ENCODE measurements at places on chromosomes 12 and 14.

DNA sequence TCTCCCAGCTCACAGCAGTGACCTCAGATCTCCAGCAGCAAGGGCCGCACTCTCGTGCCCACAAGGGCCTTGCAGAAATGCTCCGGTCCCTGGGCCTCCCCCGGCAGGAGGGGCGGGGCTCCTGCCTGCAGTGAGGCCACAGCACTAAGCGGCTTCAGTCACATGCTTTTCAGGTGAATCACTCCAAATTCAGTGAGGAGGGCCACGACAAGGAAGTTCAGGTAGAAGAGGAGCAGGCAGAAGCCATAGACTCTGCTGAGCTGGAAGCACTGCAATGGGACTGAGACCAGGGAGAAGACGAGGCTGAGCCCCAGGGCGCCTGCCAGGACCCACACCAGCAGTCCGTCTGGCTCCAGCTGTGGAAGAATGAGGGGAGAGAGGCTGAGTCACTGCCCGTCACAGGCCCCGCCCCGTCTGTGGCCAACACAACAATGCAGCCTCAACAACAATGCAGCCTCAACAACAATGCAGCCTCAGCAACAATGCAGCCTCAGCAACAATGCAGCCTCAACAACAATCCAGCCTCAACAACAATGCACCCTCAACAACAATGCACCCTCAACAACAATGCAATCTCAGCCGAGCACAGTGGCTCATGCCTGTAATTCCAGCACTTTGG is 35.2 kb downstream of the SLC8B1 start:
- no peak for DNase-seq

DNA sequence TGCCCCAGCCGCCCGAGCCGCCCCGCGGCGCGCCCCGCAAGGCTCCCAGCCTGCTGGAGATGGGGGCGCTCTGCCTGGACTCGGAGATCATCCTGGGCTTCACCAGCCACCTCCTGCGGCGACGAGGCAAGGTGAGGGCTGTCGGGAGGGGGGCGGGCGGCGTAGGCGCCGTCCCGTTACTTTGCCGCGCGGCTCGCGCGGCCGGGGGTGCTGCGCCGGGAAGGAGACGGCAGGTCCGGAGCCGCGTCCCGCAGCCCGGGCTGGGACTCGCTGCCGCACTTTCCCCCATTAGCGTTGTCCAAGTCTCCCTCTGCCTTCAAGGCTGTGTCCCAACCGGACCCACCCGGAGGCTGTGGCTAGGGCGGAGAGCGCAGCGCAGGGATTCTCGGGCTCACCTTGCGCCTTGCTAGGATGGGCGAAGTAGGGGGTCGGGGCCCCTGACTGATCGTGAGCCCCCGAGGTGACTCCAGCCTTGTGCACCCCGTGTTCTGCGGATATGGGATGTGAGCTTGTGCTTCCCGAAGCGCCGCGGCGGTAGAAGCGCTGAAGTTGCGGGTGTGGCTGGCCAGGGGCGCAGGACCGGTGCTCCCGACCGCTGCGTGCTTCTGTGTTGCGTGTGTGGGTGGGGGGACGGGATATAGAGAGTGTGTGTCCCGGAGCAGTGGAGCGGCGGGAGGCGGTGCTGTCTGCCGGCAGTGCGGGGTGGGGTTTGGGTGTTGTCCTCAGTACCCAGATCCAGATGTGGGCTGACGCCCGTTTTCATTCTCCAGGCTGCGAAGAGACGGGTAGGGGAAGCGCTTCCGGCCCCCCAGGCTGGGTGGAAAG is 1.7 kb upstream of the KIF26A start:
- no peak for DNase-seq

GRCh38 chr12:40001406-40001805 is 104.5 kb downstream of the SLC2A13 start:
- DNase-seq: no peak

GRCh38 chr12:68163560-68164081 is 4.1 kb upstream of the IFNG start:
- no peak for DNase-seq

DNA sequence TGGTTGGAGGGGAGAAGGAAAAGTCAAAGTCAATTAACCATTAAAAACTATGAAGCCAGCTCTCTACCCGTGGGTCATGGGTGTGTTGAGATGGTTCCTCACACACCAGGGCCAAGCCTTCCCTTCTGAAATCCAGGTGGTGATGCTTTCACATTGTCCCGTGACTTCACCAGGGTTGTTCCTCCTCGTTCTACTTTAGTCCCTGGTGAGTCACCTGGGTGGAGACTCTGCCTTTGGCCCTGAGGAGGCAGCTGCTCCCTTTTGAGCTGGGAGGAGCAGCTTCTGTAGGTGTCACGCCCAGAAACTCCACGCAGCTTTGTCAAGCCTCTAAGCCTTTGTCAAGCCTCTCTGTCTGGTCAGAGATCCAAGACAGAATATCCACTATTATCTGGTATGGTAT is 348.3 kb downstream of the BMP4 start:
- no peak for DNase-seq

DNA sequence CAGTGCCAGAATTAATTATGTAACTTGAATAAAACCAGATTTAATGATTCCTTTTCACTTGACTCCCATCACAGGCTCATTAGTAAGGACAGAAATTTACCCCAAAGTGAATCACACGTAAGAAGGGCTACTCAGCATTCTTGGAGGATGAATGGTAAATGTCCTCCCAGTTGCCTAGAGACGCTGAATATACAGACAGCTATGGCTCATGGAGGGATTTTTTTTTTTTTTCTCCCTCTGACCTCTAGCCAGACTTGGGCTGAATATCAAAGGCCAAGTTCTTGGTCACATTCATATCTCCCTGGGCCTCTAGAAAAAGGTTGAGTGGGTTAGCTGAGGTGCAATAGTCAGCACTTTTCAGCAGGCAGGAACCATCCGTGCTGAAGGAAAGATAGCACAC is 77.5 kb downstream of the PHLDA1 start:
- no peak for DNase-seq

DNA sequence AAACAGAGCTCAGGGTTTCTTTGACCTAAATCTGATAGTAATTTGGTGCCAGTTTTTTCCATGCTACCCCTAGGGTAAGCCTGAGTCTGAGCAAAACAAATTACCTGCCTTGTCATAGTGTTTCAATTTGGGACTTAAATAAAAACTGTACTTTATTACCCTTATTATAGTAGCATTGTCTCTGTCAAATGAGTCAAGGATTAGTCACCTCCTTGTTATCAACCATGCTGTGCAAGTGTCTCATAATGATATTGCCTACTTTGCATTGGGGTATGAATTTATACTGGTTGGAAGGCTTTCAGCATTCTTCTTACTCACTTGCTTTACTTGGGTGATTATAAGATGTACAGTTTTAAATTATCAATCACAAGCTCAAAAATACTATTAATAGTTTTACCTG is 380.0 kb downstream of the LRFN5 start:
- no peak for DNase-seq

- DNase-seq: peak; percentile 35
Observed at GRCh38 chr14:70714055-70714550, 72.4 kb downstream of the TTC9 start.

GRCh38 chr12:93802293-93802692 is 125.1 kb downstream of the CRADD start:
- no peak for DNase-seq

GRCh38 chr14:24395609-24396582 is 2.9 kb upstream of the NYNRIN start:
- DNase-seq: no peak

DNA sequence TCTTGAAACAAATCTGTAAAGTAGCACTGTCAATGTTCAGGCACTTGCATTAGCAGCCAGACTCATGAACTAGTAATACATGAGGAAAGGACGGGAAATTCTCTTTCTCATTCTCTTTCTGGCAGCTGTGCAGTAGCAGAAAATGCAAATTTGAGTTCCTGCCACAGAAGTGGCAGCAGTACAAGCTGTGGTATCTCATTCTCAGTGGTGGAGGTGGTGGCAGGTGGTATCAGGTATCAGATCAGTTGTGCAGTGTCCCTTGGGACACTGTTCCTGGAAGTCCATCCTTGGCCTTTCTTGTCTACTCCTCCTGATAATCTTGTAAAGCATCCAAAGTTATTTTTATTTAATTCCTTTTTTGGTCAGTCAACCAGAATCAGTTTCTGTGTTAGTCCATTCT is 103.0 kb downstream of the C12orf42 start:
- no peak for DNase-seq

DNA sequence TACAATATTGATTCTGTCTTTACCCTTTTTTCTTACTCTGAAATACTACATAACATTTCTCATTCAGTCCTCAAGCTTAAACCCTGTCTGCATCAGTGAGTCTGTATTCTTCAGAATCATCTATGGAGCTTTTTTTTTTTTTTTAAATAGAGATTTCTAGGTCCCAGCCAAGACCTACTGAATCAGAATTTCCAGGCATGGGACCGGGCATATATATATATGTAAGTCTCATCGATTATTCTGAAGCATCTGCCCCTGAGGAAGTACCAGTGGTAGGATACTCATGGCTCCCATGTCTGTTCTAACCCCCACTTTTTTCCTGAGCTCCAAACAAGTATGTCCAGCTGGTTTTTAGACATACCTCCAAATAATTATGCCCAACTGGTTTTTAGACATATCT is 6.1 kb downstream of the DDX47 start:
- no peak for DNase-seq

DNA sequence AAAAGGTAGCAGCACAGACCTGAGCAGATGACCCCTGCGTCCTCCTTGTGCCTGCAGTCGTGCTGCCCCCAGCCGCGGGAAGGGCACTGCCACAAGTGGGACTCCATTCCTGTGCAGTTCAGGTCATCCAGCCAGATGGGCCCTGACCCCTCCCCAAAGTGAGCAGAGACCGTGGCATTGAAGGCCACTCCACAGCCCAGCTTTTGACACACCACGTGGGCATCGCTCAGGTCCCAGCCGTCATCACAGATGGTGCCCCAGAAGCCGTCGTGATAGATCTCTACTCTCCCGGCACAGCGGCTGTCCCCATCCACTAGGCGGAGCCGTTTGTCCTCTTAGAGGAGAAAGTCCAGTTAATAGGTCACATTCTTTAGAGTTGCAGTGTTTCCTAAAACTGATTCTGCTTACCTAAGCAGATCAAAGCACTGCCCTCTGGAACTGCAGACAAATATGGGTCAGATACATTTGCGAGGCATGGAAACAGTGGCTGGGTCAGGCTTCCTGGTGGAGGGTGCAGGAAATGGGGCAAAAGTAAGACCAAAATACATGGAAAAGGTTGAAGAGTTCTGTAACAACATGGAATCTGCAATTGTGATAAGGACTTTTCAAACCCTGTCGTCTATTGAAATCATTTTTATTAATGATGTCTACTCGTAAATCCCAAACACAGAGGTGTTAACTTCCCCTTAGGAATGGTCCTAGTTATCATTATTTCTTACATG is 69.4 kb downstream of the CD163L1 start:
- no peak for DNase-seq

GRCh38 chr14:103279142-103280025 is 54.7 kb upstream of the EIF5 start:
- no peak for DNase-seq

GRCh38 chr12:97075161-97075933 is 168.3 kb downstream of the NEDD1 start:
- DNase-seq: no peak

- DNase-seq: no peak
Observed at GRCh38 chr14:53979113-53979681, 22.6 kb upstream of the BMP4 start.

DNA sequence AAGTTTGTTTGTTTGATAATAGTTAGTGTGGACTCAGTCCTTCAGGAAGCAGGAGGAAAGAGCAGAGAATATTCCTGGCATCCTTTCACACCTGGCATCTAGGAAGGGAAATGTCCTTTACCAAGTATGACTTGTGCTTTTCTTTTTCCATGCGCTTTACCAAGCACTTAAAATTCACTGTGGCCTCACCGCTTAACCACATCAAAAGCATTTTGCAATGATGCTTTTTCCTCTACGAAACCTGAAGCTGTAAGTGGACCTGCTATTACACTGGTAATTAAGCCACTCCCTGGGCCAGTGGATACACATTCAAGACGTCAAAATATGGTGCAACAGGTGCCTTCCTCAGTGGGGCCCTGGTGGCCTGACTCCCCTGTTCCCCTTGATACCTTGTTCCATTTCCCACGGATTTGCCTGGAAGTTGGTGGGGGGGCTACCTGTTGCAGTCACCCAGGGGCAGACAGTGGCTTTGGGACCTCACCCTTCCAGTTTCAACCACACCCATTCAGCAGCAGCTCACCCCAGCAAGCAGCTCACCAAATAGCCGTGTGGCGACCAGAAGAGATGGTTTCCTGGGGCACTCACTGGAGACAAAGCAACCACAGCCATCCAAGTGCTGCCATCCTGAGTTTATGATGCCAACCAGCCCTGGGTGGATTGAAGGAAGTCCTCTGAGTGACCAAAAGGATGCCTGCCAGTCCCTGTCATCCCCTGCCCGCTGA is 14.2 kb upstream of the FZD10 start:
- no peak for DNase-seq

- DNase-seq: no peak
Observed at GRCh38 chr12:56682323-56682722, 5.8 kb downstream of the PTGES3 start.

DNA sequence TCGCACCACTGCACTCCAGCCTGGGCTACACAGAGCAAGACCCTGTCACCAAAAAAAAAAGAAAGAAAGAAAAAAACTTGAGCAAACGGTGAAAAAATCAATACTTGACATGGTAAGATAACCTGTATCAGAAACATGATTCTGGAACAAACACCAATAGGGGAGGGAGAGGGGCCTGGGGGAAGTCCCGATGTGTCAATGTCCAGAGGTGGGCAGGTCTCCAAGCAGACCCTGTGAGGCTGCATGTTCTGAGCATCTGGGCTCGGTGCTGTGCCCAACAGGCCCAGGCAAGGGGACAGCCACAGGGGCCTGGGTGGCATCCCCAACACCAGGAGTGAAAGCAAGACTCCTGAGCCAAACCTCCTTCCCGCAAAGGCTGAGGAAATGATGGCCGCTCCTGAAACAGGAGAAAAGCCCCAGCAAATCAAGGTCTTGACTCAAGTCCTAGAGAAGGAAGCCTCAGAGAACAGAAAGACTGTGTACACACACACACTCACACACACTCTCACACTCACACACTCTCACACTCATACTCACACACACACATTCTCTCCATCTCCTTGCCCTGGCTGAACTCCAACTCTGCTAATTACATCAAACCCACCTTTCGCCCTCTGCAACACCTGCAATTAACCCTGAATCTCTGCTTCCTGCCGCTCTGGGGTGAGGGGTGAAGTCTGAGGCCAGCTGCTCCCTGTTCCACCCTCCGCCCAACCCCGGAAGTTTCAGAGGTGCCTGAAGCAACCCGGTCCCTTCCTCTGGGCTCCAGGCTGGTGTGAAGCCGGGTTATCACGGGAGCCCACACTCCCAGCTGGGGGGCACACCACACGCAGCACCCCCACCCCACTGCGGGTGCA is 20.4 kb downstream of the CCDC88C start:
- peak; percentile 56 for DNase-seq

- DNase-seq: no peak
Observed at GRCh38 chr12:14885718-14886221, at the start of gene MGP. Gene MGP, minus strand, starts transcription at chr12:14885854. Its CDS starts 63 bp downstream, at chr12:14885791.

Data from activated T-cell treated with anti-CD3 and anti-CD28 coated beads for 24 hours (primary cell).